ENCODE measurements at places on chromosomes 5 and 9.

- peak; percentile 39 for DNase-seq
Measured at GRCh38 chr5:135161221-135161620, 127.2 kb upstream of the PITX1 start.

DNA sequence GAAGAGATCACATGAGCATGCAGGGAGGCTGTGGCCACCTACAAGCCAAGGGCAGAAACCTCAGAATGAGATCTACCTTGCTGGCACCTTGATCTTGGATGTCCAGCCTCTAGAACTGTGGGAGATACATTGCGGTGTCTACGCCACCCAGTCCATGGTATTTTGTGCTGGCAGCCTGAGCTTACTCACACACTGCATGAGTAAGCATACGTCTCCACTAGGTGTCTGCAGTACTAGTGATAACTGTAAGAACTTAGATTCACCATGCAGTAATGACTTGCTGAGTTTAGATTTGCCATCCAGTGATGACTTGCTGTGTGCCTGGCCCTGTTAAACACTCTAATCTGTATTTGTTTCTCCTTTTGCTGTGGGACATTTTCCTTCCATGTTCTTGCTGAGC, 417.7 kb downstream of the GADD45G start:
- DNase-seq = no peak

- peak; percentile 77 for DNase-seq
Measured at GRCh38 chr5:177462021-177462670, 11.3 kb downstream of the DBN1 start.

- DNase-seq = peak; percentile 35
Measured at GRCh38 chr5:159835548-159835947, 80.7 kb upstream of the ADRA1B start.

GRCh38 chr9:88049677-88050307, 75.5 kb upstream of the CDK20 start:
- DNase-seq = no peak

GRCh38 chr5:151413800-151414199, 33.6 kb upstream of the SLC36A1 start:
- no peak for DNase-seq

DNA sequence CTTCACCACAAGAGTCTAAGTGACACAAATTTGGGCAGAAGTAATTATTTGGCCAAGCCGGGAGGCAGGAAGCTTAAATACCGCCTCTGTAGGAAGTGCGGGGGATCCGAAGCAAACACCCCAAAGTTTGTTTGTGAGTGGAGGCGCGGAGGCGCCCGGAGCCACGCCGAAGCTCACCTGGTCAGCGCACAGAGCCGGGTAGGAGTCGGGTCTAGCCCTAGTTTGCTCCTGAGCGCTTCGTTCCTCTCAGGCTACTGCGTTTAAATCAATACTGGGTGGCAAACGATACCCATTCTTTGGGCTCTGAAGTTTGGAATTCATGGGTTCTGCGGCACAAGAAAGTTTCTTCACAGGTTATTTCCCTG, 855 bp downstream of the MCC start:
- DNase-seq = no peak

DNA sequence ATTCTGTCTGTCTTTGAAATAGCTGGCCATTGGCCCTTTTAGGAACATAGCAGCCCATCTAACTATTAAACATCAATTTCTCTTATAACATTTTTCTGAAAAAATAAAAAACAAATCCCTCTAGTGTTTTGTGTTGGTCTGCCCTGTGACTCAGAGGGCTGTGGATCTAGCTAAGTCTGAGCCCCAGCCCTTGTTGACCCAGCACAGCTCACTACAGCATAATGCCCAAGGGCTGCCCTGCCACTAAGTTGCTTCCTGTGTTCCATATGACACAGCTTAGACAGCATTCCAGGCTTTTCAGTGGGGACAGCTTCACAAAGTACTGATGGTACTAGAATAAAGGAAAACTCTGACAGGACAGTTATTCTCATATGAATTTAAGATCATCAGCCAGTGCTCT, 136.0 kb downstream of the SCAMP1 start:
- no peak for DNase-seq

GRCh38 chr9:436482-436881, 221.8 kb downstream of the DOCK8 start:
- DNase-seq = no peak

- no peak for DNase-seq
Measured at GRCh38 chr5:102911973-102912372, 156.9 kb downstream of the PAM start.

DNA sequence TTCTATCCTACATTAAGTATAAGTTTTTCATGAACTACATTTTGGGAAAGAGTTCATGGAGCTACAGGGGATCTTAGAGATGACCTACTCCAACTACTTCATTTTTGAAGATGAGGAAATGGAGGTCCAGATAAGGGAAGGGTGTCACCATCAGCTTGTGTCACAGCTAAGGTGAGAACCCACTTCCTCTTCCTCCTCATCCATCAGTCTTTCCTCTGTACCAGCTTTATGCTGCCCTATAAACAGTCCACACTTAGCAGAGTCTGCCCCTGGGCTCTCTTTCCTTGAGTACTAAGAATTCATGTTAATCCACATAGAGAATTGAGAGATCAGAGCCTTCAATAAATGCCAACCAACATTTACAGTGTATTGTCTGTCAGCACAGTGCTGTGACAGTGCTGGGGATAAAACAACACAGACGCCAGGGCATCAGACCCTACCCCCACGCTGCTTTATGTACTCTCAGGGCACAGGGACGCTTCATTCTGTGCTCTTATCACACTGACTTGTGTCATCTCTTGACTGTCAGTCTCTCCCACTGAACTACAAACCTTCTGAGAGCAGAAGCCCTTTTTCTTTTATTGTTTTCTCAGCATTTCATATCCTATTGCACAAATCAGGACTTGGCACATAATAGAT, 22.1 kb downstream of the ADRB2 start:
- no peak for DNase-seq

GRCh38 chr5:172110921-172111851, 76.8 kb downstream of the STK10 start:
- DNase-seq = peak; percentile 98

DNA sequence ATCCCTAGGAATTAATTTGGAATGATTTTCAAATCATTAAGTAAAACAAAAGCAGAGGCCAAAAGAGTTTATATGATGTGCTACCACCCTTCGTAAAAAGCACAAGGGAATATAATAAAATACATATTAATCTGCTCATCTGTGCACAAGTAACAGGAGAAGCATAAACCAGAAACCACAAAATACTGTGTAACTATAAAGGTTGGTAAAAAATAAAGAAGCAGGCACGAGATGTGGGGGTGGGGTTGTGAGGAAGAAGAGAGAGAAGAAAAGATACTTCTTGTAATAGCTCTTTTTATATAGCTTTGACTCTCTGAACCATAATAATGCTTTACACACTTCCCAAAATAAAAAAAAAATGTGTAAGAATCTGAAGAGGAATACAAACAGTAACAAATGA, 214.9 kb upstream of the EFNA5 start:
- no peak for DNase-seq

DNA sequence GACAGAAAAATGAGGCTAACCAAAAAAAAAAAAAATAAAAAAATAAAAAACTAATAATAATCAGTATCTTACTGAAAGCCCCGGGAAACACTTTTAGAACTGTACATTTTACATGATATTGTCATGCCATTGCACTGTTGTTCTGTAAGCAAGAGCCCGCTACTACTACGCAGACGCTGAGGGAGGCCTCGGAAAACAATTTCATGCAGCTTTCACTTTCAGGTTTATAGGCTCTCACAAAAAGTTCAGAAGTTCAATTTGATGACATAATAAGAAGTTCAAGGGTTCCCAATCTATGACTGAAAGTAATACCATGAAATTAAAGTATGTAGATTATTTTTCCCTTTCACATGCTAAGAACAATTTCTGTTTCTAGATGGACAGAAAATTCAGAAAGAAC, 318.3 kb upstream of the ITGA1 start:
- peak; percentile 39 for DNase-seq

DNA sequence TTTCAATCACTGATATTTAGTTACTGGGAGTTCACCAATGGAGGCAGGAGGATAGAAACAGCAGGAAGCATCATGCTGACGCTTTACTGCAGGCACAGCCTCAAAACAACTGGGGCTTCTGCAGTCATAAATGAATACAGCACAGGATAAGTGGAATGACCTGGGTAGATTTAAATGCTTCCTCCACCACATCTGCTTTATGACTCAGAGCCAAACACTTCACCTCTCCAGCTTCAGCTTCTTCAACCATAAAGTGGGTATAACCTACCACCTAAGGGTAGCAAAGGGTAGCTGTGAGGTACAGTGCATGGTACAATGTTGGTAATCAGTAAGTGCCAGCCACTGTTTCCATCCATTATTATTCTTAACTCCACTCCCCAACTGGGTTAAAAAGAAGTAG, 28.4 kb downstream of the RASEF start:
- DNase-seq = no peak

GRCh38 chr5:133905424-133905823, 63.0 kb downstream of the C5orf15 start:
- DNase-seq = no peak

GRCh38 chr5:61465066-61465465, 133.0 kb downstream of the ZSWIM6 start:
- DNase-seq = no peak

- no peak for DNase-seq
Measured at GRCh38 chr9:89408628-89409101, 89.2 kb downstream of the SEMA4D start.

DNA sequence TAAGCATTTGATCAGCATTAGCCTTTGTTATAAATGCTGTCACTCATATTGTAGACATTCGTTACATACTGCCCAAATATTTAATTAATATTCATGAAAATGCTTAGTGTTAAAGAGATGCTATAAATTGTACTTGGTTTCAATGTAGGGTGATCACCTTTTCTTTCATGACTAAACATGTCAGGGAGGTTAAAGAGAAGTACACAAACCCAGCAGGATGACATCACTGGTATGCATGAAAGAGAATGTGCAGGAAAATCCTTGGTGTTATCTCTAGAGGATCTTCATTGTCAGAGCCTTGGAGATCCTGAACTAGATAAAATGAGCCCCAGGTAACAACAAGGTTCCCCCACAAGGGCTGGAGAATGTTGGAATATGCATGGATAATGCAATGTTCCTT, 33.0 kb upstream of the SV2C start:
- no peak for DNase-seq

DNA sequence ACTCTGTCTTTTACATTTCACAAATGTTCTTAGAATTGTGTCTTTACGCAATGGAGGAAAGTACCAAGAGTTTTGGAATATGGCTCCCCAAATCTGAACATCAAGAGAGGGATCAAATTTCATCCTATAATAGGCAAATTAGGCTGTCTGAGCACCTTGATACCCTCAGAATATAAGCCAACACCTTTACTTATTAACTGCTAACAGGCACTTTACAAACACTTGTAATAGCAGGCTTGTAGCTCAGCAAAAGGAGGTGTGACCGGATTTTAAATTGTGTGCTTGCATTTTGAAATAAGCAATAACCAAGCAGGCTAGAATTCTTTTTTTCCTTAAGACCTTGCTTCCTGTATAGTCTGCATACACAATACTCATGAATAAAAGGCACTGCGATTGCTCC, 92.0 kb downstream of the ATP10B start:
- DNase-seq = no peak

DNA sequence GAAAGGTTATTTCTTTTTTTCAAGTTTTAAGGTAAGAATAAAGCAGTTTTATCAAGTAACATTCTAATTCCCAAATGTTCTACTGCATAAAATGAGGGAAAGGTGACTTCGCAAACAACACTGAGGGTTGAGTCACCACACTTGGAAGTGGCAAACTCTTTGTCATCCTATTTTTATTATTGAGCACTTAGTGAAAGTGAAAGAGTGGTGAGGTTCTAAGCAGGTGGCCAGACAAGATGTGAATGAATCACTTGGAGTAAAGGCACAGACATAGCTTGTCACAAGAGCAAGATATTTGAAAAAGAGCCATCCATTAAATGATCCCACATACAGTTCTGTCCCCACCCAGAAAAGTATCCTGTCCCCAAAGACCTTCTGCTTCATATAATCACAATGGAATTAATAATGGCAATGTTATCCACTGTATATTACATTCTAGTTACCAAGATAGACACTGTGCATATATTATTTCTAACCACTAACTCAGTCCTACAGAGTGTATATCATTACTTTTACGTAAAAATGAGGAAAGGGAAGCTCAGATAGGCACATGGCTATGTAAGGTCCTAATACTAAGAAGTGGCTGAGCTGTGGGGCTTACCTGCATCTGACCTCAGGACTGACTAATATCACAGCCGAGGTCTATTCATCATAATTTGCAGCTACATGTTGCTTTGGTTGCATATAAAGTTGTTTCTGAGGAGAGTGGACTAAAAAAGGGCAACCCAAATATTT, 730.4 kb upstream of the MEF2C start:
- DNase-seq = no peak

- no peak for DNase-seq
Measured at GRCh38 chr5:128493657-128494329, 44.3 kb downstream of the FBN2 start.

- DNase-seq = no peak
Measured at GRCh38 chr5:151474799-151475198, 27.4 kb downstream of the SLC36A1 start.

GRCh38 chr5:80654054-80654390, 430 bp upstream of the MSH3 start:
- DNase-seq = peak; percentile 7

- no peak for DNase-seq
Measured at GRCh38 chr9:112179816-112180215, 4.7 kb upstream of the SUSD1 start.

DNA sequence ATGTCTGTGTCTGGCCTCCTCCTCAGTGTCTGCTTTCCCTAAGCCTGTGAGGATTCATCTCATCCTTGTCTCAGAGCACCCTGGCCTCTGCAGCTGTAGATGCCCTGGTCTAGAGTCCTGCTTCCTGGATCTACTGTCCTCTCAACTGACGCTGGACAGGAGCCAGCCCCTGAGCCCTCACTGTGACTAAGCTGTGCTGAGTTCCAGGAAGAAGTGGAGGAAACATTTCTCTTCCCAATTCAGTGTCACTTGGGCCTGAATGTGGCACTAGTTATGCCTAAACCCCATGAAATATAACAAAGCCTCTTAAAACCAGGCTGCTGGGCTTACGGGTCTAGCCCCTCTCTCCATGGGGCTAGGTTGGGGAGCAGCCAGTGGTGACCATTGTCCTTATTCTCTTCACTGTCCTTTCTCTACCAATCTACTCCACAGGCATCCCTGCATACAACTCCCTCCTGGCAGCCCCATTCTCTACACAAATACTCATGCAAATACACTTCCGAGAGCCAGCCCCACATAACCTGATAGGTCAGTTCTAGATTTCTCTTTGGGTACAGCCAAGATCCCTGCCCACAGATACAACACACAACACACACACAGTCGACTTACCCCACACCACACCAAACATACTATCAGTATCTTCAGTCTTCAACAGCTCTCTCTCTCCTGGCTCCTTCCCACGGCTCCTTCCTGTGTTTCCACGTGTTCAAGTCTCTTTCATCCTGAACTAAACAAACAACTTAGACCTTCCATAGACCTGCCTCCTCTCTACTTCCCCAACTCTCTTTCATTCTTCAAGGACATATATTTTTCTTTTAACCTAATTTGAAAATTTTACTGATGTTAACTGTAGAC, 220.8 kb downstream of the SNX18 start:
- peak; percentile 56 for DNase-seq

Measured in inflammatory macrophage treated with lipopolysaccharide for 4 hours (primary cell).